Activated T-helper 1 cell treated with anti-CD3 and anti-CD28 coated beads, Interleukin-2, amount 50 U/mL, for 16 hours (primary cell): ENCODE measurements at places on chromosomes 1 and 21.

DNA sequence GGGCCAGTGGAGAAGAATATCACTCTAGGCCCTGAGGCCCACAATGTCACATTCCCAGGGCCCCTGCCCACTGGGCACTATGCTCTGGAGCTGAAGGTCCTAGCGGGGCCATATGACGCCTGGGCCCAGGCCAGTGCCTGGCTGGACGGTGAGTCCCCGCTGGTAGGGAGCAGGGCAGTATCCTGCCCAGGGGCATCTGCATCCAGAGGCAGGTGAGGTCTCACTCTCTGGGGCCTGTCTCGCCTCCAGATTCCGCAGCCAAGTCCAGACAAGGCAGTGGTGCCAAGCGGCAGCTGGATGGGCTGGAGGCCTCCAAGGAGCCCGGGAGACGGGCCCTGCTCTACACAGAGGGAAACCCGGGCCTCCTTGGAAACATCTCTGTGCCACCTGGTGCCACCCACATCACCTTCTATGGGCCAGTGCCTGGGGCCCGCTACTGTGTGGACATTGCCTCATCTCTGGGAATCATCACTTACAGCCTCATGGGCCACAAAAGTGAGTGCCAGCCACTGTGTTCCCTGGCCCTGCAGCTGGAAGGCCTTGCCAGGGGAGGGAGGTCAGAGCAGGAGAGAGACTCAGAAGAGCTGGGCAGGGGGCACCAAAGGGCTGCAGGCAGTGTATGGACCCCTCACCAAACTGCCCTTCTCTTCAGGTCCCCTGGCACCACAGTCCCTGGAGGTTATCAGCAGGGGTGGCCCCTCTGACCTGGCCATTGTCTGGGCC lies 11.1 kb upstream of the PTPN7 start:
- no peak for DNase-seq

- DNase-seq: no peak
Measured at GRCh38 chr1:178533121-178533946, 20.4 kb downstream of the TEX35 start.

- DNase-seq: no peak
Measured at GRCh38 chr1:210841926-210842625, 291.9 kb downstream of the KCNH1 start.

DNA sequence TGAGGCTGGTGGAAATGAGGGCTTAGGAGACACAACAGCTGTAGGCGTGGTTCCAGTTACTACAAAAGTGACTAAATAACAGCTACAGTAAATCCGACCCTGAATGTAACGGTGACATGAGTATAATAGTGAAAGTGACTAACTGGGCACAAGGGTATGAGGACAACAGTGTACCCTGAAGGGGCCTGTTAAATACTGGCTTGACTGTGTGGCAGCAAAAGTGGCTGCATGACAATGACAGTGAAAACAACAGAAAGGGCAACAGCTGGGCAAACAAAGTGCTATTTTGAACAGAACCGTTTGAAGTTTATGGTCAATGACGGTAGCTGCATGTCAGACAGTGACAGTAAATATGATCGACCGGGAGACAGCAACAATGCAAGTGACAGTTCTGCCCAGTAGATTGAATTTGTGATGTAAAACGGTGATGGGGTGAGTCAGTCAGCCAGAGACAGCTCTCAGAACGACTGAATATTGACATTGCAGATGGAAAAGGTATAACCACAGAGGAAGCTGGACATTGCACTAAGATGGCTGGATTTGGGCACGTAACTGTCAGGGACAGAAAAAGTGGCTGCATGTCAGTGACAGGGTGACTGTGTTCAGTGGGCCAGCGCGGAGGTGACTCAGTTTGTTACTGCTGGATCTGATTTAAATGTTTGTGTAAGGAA lies 1.2 kb upstream of the ZBTB40 start:
- no peak for DNase-seq

DNA sequence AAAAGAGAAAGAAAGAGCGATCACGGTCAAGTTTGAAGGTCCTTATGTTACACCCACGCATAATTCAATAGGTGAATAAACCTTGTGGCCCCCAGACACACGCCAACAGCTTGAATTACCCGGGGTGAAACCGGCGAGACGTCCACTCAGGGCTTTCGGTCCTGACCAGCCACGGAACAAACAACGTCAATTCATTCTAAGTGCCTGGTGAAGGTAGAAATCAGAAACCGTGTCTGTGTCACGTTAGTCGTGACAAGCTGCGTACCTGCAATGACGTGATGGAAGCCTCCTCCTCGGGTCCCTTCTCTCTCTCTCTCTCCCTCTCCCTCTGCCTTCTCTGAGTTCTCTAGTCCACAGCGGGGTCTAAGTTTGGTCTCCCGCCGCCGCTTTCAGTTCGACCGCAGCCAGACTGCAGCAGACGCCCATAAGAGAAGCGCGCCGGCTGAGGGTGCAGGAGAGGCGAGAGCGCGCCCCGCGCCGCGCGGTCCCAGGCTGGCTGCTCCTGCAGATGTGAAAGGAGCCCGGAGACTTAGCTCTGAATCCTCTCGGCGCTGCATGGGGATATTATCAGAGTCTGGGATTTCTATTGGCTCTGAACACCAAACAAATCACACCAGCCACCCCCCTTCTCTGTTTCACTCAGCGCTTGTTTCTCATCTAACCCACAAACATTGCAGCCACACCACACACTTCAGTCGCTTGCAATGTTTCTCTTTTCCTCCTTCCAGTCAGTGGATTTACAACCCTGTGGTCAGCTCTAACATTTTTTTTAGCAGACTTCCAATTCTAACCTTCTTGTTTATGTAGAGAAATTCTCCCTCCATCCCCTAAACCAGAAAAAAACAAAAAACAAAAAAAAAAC lies at the start of gene GREM2:
Gene GREM2 (minus strand): TSS at position 537 of the 862 bp plus-strand sequence. CDS start 118,680 bp downstream, outside the sequence.
- no peak for DNase-seq

- DNase-seq: no peak
Measured at GRCh38 chr21:45258466-45258865, 29.2 kb downstream of the POFUT2 start.

DNA sequence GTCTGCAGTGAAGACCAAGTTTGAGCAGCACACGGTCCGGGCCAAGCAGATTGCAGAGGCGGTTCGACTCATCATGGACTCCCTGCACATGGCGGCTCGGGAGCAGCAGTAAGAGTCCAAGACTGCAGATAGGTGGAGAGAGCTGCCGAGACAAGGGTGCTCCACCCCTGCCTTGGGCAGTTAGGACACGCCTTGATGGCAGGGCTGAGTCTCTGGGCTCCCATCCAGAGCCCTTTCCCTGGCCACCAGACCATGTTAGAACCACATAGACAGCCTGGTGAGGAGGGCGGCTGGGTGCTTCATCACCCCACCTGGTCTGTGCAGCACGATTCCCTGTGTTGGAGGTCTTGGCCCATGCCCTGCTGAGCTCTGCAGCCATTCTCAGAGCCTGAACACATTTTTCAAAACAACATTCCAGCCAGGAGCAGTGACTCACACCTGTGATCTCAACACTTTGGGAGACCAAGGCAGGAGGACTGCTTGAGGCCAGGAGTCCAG lies 17.3 kb upstream of the MIIP start:
- DNase-seq: no peak

DNA sequence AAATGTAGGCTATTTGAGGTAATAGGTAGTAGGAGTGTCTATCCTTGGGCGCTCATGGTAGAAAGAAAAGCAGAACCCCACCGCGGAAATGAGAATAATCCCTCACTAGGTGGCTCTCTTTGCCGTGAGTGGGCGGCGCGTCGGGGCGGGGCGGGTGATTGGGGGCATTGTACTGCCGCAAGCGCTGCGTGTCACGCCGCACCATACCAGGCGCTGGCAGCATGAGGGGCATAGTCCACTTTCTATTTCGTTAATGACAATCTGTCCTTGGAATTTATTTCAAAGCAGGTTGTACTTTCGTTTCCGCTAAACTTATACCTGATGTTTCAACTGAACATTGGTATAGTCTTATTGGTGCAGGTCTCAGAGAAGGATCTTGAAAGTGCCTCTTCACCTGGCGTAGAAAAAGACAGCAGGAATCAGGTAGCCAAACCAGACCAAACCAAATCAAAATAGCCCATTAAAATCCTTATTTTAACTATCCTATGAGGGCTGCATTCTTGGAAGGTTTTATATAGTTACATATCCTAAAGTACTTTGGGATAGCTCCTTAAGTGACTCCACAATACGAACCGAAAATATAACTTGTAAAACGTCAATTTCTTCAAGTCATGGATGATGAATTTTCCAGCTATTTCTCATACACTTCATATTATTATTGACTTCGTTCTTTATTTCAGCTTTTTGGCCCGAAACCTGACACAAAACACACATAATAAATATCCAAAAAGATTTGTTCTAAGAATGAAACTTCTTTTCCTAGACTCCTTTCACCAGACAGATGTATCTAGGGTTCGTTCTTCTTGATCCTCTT lies 1.9 kb upstream of the SMG7 start:
- DNase-seq: peak; percentile 77

DNA sequence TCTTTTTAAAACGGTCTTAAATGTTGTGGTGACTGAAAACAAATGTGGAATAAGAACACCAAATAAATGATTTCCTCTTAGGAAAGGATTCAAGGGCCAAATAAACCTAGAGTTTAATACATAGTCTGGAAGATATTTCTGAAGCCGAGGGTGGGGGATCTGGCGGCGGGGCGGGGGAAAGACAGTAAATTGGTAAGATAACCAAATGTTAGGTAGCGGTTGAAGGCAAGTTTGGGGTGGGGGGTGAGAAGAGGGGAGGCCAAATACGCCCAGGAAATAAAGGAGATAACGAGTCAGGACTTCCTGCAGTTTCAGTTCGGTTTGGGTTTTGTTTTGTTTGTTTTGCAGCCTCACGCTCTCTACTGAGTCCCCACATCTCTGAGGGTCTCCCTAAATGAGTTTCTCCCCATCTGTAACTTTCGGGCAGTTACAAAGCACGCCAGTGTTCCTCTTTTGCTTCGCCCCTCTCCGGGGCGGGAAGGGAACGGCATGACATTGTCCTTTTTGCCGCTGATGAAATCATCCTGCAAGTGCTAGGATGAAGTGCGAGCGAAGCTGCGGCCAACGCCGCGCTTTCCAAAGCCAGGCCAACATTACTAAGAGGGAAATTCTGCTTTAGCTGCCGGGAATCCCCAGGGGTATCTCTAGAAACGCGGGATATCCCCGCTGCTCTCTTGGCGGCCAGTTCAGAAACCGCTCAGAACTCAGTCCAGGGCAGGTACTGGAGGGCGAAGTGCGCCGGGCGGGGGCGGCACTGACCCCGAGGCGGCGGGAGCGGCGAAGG lies 844 bp downstream of the NIBAN1 start:
- DNase-seq: peak; percentile 15

- no peak for DNase-seq
Measured at GRCh38 chr1:193555662-193556441, 369.4 kb upstream of the B3GALT2 start.

GRCh38 chr1:91572044-91572443 lies 71.4 kb downstream of the CDC7 start:
- no peak for DNase-seq

DNA sequence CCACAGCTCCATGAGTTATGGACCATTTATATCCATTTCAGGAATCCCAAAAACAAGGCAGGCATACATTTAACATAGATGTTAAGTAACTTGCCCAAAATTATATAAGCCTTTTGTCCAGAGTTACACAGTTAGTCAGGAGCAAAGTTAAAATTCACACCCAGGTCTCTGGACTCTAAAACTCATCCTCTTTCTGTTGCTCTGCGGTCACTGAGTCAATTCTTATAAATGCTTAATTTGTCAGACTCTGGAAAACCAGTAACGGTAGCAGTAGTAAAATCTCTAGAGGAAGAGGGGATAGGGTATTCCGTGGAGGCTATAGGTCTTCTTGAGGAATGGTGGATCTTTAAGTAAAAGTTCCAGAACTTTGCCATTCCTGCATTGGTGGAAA lies 223.6 kb upstream of the JUN start:
- DNase-seq: no peak

GRCh38 chr21:14259747-14260146 lies 43.8 kb downstream of the RBM11 start:
- DNase-seq: no peak

DNA sequence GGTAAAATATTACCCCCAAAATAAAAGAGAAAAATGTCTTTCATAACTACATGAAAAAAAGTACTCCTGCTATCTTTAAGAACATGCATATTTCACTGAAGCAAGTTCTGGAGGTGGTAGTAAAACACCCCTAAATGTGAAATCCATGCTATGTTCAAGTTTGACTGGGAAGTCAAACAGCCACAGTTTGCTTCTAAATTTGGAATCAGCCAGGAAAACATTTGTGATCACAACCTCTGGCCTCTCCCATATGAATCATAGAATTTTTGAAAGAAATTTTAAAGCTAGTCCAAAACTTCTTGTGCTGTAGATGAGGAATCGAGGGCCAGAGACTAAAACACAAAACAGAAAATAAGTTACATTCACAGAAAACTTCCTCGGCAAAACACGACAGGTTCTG lies 6.6 kb downstream of the SORT1 start:
- no peak for DNase-seq

DNA sequence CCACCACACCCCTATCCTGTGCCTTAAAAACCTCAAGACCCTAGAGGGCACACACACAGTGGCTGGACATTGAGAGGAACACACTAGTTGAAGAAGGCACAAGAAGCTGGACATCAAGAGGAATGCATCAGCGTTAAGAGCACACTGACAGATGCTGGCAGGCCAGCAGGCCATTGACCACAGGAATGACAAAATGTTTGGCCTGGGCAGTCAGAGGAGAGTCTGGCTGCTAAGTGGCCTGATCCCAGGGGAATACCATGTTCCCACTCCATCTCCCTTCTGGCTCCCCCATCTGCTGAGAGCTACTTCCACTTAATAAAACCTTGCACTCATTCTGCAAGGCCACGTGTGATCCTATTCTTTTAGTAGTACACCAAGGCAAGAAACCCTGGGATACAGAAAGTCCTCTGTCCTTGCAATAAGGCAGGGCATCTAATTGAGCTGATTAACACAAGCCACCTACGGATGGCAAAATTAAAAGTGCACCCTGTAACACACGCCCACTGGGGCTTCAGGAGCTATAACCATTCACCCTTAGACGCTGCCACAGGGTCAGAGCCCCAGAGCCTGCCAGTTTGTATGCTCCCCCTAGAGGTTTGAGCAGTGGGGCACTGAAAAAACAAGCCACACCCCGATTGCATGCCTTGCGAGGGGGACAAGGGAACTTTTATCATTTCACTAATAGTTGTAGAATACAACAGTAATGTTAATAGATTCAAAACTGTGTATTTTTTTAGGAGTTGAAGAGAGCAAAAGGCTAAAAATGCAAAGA lies 1216.1 kb upstream of the NCAM2 start:
- DNase-seq: no peak

DNA sequence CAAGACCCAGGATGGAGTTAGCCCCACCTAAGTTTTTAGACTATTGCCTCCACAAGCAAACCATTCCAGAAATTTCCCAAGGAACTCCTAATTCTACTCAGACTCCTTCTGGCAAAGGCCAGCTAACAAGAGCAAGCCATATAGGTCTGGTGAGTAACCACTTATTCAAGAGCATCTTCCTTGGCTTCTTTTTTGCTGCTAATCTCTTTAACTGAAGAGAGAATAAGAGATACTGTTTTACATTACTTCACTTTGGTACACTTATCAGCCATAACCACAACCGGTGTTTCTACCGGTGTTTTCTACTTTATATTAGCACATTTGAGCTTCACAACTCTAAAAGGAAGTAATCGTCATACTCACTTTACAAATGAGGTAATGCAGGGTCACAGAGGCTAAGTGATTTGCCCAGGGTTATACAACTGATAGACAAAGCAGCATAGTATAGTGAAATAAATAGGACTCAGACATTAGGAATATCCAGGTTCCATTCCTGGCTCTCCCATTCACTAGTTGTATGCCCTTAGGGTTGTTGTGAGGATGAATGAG lies 1.7 kb upstream of the EPS15 start:
- no peak for DNase-seq

- no peak for DNase-seq
Measured at GRCh38 chr1:58249388-58249736, 297.2 kb downstream of the OMA1 start.

GRCh38 chr1:84876353-84876752 lies 16.7 kb downstream of the LPAR3 start:
- DNase-seq: no peak
